ENCODE measurements at places on chromosomes 4 and X.
A peak's percentile ranks its signal among the peaks of the same experiment; 100 is the strongest.

DNA sequence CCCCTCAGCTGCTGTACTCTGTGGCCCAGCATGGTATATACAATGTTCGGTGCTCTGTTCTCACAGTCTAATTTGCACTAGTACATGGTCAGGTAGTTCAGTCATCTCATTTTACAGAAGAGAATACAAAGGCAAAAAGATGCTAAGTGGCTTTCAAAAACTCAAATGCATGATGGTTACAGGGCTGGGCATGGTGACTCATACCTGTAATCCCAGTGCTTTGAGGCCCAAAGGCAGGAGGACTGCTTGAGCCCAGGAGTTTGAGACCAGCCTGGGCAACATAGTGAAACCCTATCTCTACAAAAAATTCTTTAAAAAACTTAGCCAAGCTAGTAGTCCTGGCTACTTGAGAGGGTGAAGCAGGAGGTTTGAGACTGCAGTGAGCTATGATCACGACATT is 210.5 kb upstream of the KIT start:
- DNase-seq = no peak

DNA sequence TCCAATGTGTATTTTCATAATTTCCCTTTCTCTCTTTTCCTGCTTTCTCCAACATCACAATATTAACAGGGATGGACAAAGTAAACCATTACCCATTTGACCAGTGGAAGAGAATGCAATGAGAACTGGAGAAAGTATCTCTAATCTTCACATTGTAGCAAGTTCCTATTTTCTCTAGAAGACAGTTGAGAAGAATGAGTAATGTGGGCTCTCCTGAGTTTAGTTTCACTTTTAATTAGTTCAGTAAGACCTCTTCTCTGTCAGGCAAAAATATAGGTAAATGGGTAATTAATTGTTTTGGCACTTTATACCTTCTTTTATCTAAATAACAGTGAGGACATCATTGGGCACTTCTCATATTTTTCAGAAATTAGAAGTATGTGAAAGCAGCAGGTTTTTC is 602.0 kb downstream of the GLUD2 start:
- DNase-seq = no peak

DNA sequence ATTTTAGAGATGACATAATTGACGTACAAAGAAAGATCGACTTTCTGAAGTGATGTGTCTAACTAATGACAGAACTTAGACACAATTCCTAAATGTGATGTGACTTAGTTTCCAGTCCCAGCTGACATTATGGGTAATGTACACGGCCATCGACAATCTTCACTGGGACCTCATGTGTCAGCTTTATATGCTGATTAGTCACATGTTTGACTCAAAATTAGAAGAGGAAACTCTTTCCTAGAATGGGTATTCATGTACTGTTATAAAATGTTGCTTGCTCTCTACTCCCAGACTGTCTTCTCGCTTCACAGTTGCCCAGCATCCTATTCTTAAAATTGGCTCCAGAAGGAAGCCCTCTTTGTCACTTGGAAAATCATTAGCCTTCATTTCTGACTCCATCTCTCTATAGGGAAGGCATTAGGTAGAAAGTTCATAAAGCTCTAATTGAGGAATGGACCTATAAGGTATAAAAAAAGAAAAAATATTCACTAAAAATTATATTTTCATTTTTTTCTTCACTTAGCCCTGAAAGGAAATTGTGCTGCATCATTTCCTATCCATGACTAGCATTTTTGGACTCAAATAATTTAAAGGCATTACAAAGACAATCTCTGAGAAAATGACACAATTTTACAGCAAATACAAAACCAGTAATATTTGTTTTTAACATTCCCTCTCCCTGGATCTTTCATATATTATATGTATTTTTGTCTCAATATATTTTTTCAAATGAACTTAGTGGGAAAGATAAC is 554.6 kb downstream of the INPP4B start:
- DNase-seq = no peak

GRCh38 chr4:37882665-37883296 is 8.1 kb upstream of the TBC1D1 start:
- no peak for DNase-seq

DNA sequence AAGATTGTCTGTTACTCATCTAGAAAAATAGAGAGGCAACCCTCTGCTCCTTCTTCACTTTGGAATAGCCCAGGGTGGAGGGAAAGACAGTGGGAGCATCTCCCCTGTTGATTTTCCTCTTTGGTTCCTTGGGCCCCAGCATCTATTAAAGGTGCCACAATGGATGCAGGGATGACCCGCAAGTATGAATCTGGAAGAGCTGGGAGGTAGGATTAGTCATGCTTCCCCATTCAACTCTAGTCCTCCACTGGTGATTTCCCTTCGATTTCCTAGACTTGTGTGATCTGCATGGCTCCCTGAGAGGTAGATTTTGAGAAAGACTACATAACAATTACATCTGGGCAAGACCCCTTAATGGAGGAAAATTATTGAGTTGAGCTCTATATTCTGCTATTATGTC is 127.8 kb downstream of the MAGEE1 start:
- no peak for DNase-seq

- no peak for DNase-seq
These were observed 5.9 kb upstream of the ARSD start for GRCh38 chrX:2934715-2935710.

- no peak for DNase-seq
These were observed 58.3 kb upstream of the HPGD start for GRCh38 chr4:174580597-174580996.

GRCh38 chrX:40402831-40403533 is 177.8 kb upstream of the ATP6AP2 start:
- DNase-seq = no peak

DNA sequence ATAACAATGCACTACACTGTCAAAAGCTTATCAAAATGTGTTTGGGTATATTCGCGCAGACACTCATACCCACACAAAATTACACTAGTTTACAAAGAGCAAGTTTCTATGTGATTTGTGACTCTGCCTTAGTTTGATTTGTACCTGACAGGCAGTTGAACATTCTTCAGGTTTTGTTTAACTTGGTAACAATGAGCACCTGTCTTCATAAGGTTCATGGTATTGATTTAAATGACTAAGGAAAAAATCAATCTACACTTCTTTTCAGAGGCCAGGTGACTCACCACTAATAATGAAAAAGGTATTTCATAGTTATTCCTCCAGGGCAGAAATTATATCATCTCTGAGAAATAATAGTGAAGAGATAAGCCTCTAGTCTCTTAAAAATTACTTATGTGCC is 1114.6 kb upstream of the AGA start:
- DNase-seq = no peak

- peak; percentile 95 for DNase-seq
These were observed at the start of gene PI4K2B for GRCh38 chr4:25233737-25234389. Gene PI4K2B (plus strand): TSS chr4:25234033. CDS start chr4:25234164, 131 bp downstream.

DNA sequence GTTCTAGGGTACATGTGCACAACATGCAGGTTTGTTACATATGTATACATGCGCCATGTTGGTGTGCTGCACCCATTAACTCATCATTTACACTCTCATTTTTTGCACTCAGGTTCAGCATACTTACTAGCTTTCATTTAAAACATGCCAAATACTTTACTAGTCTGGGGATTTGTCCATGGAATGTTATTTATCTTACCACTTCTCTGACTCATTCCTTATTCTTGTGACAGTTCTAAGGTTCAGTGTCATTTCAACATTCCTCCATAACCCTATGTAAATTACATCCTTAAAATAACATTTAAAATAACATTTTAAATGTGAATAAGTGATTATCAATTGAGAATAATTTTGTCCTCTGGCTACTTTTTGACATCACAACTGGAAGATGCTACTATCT is 19.5 kb upstream of the SYTL5 start:
- DNase-seq = no peak

GRCh38 chrX:108361316-108361715 is 76.9 kb downstream of the COL4A6 start:
- no peak for DNase-seq

GRCh38 chr4:145957302-145957701 is 18.7 kb upstream of the ZNF827 start:
- DNase-seq = no peak

GRCh38 chrX:55342533-55343501 is 78.1 kb upstream of the PAGE3 start:
- peak; percentile 46 for DNase-seq

DNA sequence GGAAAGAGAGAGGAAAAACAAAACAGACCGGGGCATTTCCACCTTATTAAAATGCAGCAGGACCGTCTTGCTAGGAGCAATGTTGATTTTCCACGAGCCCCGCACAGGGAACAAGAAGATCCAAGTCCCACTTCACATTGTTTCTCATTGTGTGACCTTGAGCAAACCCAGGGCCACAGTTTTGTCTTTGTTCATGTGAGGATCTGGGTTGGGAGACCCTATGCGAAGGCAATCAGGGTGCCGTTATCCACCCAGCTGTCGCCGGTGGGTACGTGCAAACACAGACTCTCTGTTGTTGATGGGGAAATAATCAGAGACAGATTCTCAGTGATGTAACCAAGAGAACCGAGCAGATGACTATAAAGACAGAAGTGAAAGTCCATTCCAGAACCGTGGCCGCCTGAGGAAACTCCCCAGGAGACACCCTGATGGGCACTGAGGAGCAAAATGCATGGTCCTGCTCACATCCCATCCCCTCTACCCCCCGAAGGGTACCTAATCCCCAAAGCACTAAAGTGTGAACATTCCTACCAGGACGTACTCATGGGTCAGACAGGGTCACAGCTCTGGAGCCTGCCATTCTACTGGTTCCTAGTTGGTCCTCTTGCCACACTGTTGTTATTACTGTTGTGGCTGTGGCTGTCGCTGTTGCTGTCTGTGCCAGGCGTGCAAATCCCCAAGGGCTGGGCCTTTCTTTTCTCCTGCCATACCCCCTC is 102.7 kb upstream of the RBPJ start:
- DNase-seq = no peak

GRCh38 chr4:156946516-156947424 is 24.8 kb downstream of the PDGFC start:
- DNase-seq = no peak

GRCh38 chr4:77595364-77595973 is 10.2 kb upstream of the CXCL13 start:
- DNase-seq = no peak

- peak; percentile 64 for DNase-seq
These were observed 68.2 kb downstream of the ARHGAP10 start for GRCh38 chr4:147799986-147800555.

GRCh38 chr4:67871867-67872266 is 11.9 kb downstream of the TMPRSS11D start:
- no peak for DNase-seq

- no peak for DNase-seq
These were observed 114.9 kb downstream of the EFHC2 start for GRCh38 chrX:44228621-44229020.

DNA sequence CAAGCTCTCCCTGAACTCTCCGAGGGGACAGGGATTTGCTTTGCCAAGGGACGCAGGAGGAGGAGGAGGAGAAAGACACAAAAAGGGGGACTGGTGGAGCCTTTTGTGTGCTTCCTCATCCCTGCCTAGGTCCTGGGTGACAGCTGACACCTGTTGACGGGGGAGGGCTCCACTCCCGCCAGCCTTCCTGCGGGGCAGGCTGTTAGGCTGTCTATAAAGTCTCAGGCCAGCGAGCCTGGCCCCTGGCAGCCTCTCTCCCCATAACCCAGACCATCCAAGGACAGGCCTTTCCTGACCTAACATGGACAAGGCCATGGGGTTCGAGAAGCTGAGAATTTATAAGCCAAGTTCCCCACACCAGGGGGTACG is 832 bp upstream of the EVC2 start:
- no peak for DNase-seq

GRCh38 chr4:25970226-25970675 is 56.2 kb downstream of the SMIM20 start:
- DNase-seq = no peak

DNA sequence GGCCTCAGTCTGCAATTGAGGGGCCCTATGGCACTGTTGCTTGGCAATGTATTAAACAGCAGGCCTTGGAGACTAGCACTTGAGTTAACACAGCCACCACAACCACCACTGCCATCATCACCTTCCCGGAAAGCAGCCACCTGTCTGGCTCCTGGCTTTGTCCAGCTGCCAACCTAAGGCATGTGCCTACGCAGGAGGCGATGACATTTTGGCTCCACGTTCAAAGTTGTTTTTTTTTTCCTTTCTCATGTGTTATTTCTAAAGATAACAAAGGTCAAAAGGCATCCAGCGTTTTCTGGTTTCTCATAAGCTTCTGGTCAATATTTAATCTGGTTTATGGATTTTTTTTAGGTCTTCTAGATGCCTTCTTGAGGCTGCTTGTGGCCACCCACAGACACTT is 7.5 kb downstream of the CLDN2 start:
- no peak for DNase-seq

GRCh38 chrX:120244735-120245498 is 5.7 kb upstream of the ZBTB33 start:
- DNase-seq = peak; percentile 17

- no peak for DNase-seq
These were observed 68.6 kb upstream of the MXRA5 start for GRCh38 chrX:3415011-3415410.

GRCh38 chrX:40105835-40106675 is 8.3 kb upstream of the BCOR start:
- peak; percentile 62 for DNase-seq

DNA sequence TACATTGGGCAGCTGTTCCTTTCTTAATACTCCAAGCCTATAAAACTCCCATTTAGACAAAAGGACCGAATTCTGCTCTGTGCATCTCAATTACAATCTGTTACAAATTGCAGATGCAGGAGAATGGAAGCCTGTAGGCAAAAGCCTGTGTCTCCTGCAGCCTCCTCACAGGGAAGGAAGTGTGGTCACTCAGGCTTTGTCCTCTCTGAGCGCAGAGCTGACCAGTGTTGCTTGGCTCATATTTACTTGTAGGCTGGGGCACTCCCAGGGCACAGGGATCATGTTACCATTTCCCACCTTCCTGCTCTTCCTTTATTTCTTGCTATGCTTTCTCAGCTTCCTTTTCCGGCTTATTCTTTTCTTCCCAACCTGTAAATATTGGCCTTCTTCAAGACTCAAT is 15.7 kb downstream of the SUPT20HL2 start:
- no peak for DNase-seq

- DNase-seq = no peak
These were observed 97.1 kb downstream of the TMA16 start for GRCh38 chr4:163591614-163592020.

DNA sequence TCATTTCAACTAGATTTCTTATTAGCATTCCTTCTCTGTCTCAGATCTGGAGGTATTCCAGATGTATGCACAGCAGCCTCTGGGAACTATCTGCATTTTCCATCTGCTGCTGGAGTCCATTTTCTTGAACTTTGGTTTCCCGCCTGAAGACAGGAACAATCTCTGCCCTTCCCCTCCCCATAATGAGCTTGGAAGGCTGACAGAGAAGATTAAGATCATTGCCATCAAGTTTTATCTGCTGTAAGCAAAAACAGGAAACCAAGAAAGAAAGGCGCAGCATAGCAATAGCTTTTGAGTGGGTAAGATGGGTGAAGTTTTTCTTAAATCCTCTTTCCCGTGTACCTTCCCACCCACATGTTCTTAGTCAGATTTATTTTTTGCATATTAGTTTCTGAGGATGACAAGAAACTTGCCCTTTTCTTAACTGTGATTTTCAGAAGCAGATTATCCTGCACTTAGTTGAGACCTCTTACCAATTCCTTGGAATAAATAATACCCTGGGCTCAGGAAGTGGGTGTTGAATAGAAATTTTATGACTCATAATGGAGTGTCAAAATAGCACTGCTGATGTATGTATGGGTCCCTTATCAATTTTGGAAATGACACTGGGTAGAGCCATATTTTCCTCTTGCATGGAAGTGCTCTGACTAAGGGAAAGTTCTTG is 78.3 kb downstream of the CT47B1 start:
- no peak for DNase-seq

GRCh38 chr4:23384741-23385140 is 505.1 kb downstream of the PPARGC1A start:
- no peak for DNase-seq

- DNase-seq = no peak
These were observed 65.8 kb upstream of the GPRIN3 start for GRCh38 chr4:89373394-89373793.

Data from CD8-positive, alpha-beta memory T cell (primary cell).